ENCODE measurements at places on chromosomes 16 and 17. TPM values are rescaled to one million over a fixed set of nuclear protein-coding genes. Genes with fewer than 3 reads are reported as not detected.

- DNase-seq, result no peak
Observed at GRCh38 chr16:66895999-66896398, 15.7 kb downstream of the PDP2 start.

GRCh38 chr16:3129137-3130131 lies 5.4 kb upstream of the ZNF213 start:
- DNase-seq, result peak; percentile 95

DNA sequence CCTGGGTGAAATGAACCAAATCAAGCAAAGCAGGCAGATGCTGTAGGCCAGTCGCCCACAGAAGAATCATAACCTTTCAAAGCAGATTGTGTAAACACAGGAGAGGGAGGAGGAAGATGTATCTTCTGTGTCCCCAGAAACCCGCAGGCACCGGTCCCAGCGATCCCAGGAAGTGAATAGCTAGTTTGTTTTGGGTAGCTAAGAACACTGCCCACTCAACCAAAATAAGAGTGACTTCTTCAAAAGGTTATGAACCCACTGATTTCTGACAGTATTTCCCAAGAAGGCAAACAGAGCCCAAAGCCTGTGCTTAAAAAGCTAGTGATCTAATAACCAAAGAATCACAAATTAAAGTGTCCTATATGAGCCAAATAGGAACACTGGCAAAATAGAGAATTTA lies 67.8 kb downstream of the GRIN2A start:
- no peak for DNase-seq

- no peak for DNase-seq
Observed at GRCh38 chr16:19560078-19560477, 4.6 kb downstream of the VPS35L start.

- no peak for DNase-seq
Observed at GRCh38 chr17:33939959-33940358, 315.1 kb upstream of the CCL2 start.

The COPZ2 gene
- total RNA-seq, result 4.4 TPM
